ENCODE measurements at places on chromosomes 3 and 15.

DNA sequence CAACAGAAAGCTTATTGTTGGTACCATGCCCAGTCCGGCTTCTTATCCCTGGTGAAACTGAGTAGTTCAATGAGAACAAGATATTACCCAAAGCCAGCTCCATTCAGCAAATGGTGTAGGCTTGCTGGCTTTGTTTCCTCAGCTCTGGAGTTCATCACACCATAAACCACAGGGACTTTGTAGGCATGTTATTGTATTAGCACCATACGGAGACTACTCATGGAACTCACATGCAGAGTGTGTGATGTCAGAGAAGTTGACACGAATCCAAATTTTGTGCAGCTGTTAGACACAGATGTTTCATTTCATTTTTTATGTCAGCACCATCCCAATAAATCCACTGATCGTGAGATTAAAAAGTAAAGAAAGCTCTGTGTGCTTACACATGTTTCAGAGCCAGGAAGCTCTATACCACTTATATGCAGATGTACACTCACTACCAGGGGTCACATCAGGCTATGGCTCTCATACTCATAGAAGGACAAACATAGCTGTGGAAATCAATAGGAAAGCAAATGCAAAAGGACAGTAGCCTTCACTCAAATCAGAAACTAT, 63.4 kb upstream of the LEKR1 start:
- DNase-seq = no peak

- DNase-seq = no peak
These were observed 373.4 kb downstream of the NLGN1 start for GRCh38 chr3:173770796-173771573.

GRCh38 chr3:116426036-116426435, 19.3 kb downstream of the LSAMP start:
- no peak for DNase-seq

- DNase-seq = no peak
These were observed 5.2 kb upstream of the GPR176 start for GRCh38 chr15:39925112-39925842.

GRCh38 chr15:28098766-28099554, at the start of gene OCA2:
Gene OCA2 (minus strand): TSS chr15:28099315. CDS start chr15:28081874, 17,441 bp downstream.
- peak; percentile 55 for DNase-seq
